ENCODE measurements at places on chromosomes 4 and X.

DNA sequence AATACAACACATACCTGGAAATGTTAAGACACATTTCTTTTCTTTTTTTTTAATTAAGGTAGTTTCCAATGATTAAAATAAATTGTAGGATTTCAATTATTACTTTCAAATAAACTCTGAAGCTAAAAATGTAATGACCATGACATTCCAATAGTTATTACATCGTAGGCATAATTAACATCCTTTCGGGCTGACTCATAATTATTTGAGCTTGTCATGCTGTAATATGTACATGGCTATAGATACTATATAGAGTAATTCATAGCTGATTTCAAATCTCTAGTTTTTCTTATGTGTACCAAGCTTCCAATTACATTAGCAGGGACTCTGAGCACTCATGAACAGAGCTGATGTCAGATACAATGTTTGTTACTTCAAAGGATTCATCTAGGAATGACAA is 125.7 kb upstream of the GABRG1 start:
- no peak for DNase-seq

- no peak for DNase-seq
Observed at GRCh38 chr4:184446132-184446658, 28.2 kb downstream of the IRF2 start.

- no peak for DNase-seq
Observed at GRCh38 chrX:19213610-19214152, 91.4 kb upstream of the ADGRG2 start.

DNA sequence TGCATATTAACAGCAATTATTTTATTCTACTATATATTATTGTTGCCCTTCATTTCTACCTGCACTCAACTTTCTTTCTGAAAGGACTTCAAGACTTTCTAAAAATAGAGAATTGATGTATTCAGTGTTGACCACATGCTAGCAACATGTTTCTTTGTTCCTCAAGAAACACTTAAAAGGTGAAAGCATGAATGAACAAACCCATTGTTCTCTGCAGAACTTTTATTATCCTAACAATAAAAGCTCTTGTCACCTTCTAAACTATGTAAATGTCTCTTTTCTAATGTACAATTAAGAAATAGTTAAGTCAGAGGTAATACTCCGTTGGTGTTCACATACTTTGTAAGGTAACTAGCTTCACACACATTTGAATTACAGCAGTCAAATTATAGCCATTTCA is 638.7 kb downstream of the FSTL5 start:
- DNase-seq = no peak

GRCh38 chr4:172683021-172683420 is 485.6 kb upstream of the GALNT7 start:
- no peak for DNase-seq

- no peak for DNase-seq
Observed at GRCh38 chr4:856225-856901, 30.4 kb upstream of the CPLX1 start.

GRCh38 chr4:83993774-83994173 is 457.9 kb downstream of the GPAT3 start:
- DNase-seq = no peak

DNA sequence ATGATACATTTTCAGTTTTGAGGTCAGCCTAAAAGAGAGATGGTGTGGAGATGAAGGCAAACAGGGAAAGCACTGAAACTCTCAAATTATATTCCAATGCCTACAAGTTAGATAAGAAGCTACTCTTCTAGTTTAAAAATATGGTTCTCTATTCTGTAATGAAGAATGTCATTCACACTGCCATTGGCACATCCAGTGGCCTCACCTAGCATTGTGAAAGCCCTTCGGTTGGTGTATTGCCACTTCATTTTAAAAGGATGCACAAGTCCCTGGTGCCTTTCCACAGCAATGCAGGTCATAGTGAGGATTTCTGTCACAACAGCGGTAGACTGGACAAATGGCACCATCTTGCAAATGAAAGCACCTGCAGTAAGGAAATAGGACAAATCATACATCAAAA is 40.6 kb downstream of the QRFPR start:
- DNase-seq = no peak

- no peak for DNase-seq
Observed at GRCh38 chr4:152115794-152116193, 355.0 kb upstream of the GATB start.

- no peak for DNase-seq
Observed at GRCh38 chr4:83931659-83932438, 395.9 kb downstream of the GPAT3 start.

- no peak for DNase-seq
Observed at GRCh38 chr4:112007391-112007790, 137.9 kb upstream of the FAM241A start.

DNA sequence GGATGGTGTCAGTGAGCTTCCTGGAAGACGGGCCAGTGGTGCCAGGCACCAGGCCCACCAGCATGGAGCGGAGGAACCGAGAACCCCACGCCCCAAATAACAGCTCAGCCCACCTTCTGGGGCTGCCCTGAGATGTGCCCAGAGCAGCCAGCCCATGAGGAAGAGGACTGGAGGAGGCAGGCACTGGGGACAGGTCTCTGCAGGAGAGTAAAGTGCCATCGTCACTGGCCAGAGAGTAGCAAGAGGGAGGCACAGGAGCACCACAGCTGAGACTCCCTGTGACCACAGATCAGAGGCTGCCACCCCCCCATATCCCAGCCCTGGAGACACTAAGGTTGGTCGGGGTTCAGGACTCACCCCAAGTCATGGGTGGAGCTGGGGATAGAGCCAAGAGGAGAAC is 63.0 kb downstream of the PPP2R2C start:
- DNase-seq = no peak

- no peak for DNase-seq
Observed at GRCh38 chr4:165580351-165580905, 201.6 kb downstream of the CPE start.

GRCh38 chr4:85722807-85723206 is 247.9 kb downstream of the ARHGAP24 start:
- no peak for DNase-seq

DNA sequence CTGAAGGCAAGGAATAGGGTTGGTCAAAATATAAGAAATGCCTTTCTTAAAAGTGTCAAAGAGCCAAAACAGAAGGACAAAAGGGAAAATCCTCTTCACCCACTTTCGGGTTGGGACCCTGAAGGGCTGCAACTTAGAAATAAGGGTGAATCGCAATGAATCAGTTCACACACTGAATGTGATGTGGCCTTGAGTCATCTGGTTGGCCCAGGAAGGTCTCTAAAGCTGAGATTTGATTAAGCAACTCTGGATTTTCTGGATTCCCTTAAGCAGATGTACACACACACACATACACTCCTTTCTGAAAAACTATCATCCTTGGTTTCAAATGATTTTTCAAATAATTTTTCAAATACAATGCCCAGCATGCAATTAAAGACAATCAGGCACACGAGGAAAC is 13.1 kb downstream of the TAB3 start:
- DNase-seq = no peak

GRCh38 chr4:143391895-143392294 is 55.2 kb downstream of the GAB1 start:
- no peak for DNase-seq

DNA sequence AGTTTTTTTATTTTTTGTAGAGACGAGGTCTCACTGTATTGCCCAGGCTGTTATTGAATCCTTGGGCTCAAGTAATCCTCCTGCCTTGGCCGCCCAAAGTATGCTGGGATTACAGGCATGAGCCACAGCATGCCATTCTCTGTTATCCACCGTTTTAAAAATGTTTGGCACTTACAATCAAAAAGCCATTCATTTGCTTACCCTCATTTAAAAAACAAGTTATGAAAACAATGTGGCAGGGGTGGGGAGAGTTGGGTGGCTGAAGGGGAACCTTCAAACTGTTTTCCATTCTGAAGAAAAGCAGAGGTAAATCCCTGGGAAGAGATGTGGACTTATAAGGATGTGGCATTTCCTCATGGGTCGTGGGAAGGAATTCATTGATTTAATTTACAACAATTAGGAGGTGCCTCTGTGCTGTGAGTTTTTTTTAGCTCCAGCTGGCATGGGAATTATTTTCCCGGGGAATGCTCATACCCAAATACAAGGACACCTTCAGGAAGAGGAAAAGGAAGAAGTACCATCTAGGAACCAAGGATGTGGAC is 103.5 kb downstream of the MID1 start:
- no peak for DNase-seq

- no peak for DNase-seq
Observed at GRCh38 chr4:1463088-1463926, 57.1 kb upstream of the NKX1-1 start.

GRCh38 chrX:49077941-49078340 is 1.7 kb downstream of the WDR45 start:
- no peak for DNase-seq

DNA sequence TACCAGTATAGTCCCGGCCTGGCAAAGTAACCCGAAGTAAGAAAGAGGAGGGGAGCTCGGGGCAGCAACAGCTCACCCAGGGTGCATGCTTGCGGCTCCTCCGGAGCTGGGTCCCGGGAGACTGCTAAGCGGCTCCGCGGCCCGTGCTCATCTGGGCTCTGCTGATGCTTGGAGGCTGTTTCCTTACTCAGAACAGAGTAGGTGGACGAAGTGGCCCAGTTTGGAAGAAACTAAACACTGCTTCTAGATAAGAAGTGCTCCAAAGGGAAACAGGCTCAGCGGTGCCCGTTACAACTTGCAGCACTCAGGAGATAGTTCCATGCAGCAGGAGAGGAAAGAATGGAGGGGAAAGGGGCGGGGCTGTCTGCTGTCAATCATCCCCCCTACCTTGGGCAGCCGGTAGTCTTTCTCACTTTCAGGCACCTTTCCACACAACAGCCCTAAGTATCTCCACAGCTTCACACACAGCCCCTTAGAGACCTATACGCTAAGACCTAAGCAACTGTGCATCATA is at the start of gene COL4A6:
COL4A6 (minus strand) TSS at position 313 of the 514 bp plus-strand sequence; CDS start at position 87, 226 bp downstream.
- DNase-seq = no peak

- no peak for DNase-seq
Observed at GRCh38 chr4:103673983-103674382, 45.8 kb downstream of the TACR3 start.

- DNase-seq = no peak
Observed at GRCh38 chr4:108227923-108228322, 59.2 kb upstream of the LEF1 start.

DNA sequence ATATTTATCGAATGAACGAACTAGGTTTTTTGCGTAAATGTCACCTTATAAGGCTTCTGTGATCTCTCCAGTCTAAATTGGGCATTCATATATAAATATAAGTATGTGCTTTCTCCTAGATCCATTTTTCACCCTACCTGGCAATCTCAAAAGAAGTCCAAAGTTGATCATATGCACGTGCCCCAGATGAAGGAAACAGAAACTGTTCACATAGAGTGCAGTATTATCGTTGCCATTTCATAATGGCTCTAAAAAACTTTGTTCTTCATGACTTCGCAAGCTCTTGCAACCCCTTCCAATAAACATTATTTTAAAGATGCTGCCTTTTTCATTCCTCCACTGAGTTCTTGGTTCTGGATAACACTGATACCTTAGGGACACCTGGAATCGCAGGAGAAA is 708 bp downstream of the INTS12 start:
- no peak for DNase-seq

DNA sequence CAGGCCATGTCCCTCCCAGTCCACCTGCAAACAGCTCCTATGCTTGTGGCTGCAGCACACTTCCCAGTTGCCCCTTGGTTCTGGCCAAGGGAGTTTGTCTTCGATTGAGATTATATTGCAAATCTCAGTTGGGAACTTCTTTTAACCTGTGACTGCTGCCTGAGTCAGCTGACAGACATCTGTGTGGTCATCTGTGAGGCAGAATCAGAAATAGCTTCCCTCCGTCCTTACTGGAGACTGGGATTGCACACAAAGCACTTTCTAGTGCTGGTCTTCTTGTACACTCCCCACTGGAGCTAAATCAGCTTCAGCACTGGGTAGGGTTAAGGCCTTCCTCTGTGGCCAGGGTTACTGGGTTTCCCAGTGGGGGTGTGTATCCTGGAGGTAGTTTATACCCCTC is 34.3 kb downstream of the ZNF330 start:
- DNase-seq = no peak

GRCh38 chr4:20137176-20137575 is 114.5 kb upstream of the SLIT2 start:
- DNase-seq = no peak

GRCh38 chrX:78945186-78945912 is at the start of gene P2RY10:
Gene P2RY10 (plus strand): TSS chrX:78945391. CDS start chrX:78960521, 15,130 bp downstream.
- no peak for DNase-seq

DNA sequence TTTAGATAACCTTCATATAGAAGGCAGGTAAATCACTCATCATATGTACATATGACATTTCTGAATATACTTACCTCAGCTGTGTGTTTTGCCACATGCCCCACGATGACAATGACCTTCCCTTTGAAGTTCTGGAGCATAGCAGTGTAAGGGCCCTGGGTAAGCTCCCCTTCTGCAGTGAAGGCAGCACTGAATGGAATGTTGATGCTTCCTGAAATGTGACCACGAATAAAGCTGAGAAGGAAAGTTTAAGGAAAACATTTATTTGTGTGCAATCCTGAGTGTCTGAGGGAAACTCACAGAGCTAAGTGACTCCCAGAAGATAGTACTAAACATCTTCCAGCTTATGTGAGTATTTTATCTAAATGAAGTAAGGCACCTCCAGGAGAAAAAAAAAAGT is 200.1 kb downstream of the NPNT start:
- no peak for DNase-seq

GRCh38 chr4:13977746-13978145 is 350.2 kb upstream of the BOD1L1 start:
- DNase-seq = no peak

GRCh38 chrX:9866633-9867032 is 80.4 kb downstream of the SHROOM2 start:
- no peak for DNase-seq

- DNase-seq = peak; percentile 34
Observed at GRCh38 chr4:3041192-3042142, 32.9 kb downstream of the HTT-AS start.

DNA sequence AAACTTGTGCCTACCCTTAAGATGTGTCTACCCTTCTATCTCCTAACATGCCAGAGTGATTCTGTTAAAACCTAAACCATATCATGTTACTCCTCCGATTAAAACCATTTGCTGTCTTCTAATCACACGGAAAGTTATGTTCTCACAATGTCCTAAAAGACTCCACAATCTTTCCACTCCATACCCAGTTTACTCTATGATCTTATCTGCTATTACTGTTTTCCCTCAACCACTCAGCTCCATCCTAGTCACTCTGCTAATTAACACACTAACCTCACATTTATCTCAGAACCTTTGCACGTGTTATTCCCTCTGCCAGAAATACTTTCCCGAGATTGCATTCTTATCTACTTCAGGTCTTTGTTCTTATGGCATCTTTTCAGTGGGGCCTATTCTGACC is 47.6 kb upstream of the UPRT start:
- DNase-seq = no peak

- DNase-seq = no peak
Observed at GRCh38 chrX:132875650-132876522, 82.5 kb downstream of the HS6ST2 start.

GRCh38 chrX:72396117-72396516 is 90.4 kb upstream of the CITED1 start:
- DNase-seq = no peak

- no peak for DNase-seq
Observed at GRCh38 chr4:166252487-166253402, 379.7 kb downstream of the TLL1 start.

- DNase-seq = no peak
Observed at GRCh38 chrX:129746557-129747470, 8.0 kb downstream of the XPNPEP2 start.
